ENCODE measurements at places on chromosomes 13 and 19.

DNA sequence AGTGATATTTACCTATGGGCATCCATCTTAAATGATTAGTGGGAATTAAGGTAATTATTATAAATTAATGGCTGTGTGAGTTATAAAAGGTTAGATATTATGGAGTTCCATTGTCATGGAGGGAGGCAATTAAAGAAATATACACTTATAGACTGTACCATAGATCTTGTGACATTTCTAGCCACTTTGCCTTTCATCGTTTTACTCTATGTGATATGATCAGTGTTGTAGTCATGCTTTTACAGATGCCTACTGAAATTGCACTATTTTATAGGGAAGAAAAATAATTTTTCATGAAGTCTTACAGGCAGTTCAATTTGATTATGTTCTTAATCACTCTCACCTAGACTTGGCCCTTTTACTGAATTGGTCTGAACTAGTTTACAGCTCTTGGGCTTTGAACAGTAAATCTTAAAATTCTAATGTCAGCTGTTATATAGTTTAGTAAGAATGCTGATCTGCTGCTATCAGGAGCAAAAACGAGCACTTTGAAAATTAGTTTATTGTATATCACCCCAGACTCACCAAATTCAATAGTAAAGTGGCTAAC lies 301.2 kb downstream of the GPC6 start:
- DNase-seq: no peak

DNA sequence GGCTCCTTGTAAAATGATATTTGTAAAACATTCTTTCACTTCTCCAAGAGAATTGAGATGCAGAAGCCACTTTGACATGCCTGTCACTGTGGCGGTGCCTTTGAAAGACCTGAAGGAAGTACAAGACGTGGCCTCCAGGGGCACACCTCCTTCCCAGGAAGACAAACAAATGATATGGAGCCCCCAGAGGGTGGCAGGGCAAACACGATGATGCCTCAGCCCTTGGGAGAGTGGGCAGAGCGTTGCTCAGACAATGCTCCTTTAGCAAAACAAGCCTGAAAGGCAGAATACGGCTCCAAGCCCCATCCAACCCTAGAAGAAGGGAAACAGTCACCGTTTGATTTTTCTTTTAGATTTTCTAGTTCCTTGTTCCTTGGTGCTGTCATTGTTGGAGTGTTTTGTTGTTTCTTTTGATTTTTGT lies 9.2 kb upstream of the ATP12A start:
- no peak for DNase-seq

- no peak for DNase-seq
Observed at GRCh38 chr19:43311706-43312105, 41.8 kb upstream of the CD177 start.

GRCh38 chr19:5679289-5680083 lies 830 bp downstream of the MICOS13 start:
- no peak for DNase-seq

- no peak for DNase-seq
Observed at GRCh38 chr19:51119101-51119500, 5.6 kb upstream of the SIGLEC9 start.

- no peak for DNase-seq
Observed at GRCh38 chr13:110225003-110225402, 82.0 kb downstream of the COL4A1 start.

- DNase-seq: no peak
Observed at GRCh38 chr13:74755065-74755464, 620.9 kb upstream of the KLF12 start.

GRCh38 chr13:66842766-66843165 lies 387.4 kb downstream of the PCDH9 start:
- DNase-seq: no peak

- no peak for DNase-seq
Observed at GRCh38 chr13:114114006-114114640, 18.3 kb downstream of the RASA3 start.

GRCh38 chr19:934865-935479 lies 9.1 kb downstream of the ARID3A start:
- DNase-seq: no peak

- no peak for DNase-seq
Observed at GRCh38 chr19:19263886-19264487, 9.1 kb downstream of the TM6SF2 start.

DNA sequence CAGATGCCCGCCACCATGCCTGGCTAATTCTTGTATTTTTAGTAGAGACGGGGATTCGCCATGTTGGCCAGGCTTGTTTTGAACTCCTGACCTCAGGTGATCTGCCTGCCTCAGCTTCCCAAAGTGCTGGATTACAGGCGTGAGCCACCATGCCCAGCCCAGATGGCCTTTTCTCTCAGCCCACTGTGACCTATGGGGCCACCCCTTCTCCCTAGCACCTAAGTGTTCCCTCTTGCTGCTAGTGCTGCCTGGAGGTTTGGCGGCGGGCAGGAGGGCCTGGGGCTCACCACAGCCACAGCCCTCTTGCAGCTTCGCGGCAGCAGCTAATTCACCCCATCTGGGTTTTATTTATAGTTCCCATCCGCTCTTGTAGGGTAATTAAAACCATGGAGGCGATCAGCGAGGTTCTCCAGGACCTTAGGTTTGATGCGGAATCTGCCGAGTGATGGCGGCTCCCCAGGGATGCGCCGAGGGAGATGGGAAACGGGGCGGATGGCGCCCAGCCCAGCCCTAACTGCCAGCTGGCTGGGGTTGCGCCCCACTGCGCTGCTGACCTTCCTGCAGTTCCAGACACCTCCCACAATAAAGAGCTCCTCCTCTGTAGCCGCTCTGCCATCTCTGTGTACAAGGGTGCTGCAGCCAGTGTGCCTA lies 3.3 kb downstream of the REX1BD start:
- DNase-seq: no peak

GRCh38 chr13:44048326-44048725 lies 168.6 kb downstream of the LACC1 start:
- no peak for DNase-seq

- DNase-seq: no peak
Observed at GRCh38 chr13:92260363-92260762, 861.9 kb downstream of the GPC5 start.

DNA sequence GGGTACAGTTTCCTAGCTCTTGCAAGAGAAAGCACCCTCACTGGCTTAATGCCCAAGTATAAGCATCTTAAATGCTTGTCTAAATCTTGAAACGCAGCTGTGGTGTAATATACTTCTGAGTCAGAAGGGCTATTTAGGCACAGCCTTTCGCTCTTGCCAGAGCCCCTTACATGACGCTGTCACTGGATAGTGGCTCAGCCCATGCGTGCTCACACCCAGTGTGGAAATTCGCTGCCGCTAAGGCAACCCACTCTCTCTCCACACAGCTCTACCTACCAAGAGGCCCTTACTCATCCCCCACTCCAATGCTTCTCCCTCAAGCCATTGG lies 24.0 kb downstream of the UQCRFS1 start:
- no peak for DNase-seq

DNA sequence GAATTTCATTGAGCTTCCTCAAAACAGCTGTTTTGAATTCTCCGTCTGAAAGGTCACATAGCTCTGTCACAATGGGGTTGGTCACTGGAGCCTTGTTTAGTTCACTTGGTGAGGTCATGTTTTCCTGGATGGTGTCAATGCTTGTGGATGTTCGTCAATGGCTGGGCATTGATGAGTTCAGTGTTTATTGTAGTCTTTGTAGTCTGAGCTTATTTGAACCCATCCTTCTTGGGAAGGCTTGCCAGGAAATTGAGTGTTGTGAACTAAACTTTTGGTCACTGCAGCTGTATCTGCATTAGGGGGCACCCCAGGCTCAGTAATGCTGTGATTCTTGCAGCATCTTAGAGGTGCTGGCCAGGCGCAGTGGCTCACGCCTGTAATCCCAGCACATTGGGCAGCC lies 22.0 kb downstream of the BLOC1S3 start:
- no peak for DNase-seq

GRCh38 chr13:111947026-111947810 lies 119.7 kb upstream of the SOX1 start:
- DNase-seq: no peak

DNA sequence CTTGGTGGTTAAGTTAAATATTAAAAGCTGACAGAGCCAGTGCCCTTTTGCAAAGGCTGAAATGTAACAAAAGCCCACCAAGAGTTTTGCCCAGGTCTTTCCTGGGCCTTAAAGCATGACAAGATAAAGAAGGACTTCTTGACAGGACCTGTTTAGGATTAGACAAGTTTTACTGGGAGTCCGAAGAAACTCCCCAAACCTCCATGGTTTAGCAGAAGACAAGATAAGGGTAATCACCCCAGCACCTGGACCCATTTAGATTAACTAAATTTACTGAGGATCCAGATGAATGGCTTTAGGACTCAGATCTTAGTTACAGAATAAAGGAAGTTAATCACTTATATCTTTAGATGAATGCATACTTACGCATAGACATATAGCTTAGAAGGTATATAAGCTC lies 14.8 kb upstream of the UFM1 start:
- DNase-seq: no peak

GRCh38 chr13:46071590-46072249 lies 19.2 kb upstream of the ZC3H13 start:
- DNase-seq: no peak

- no peak for DNase-seq
Observed at GRCh38 chr19:1177322-1178114, 3.5 kb upstream of the SBNO2 start.

- DNase-seq: no peak
Observed at GRCh38 chr13:45882626-45883025, 31.1 kb upstream of the SIAH3 start.

GRCh38 chr19:44570984-44571684 lies 41.7 kb upstream of the CEACAM20 start:
- no peak for DNase-seq

GRCh38 chr13:58919551-58919950 lies 1244.2 kb downstream of the DIAPH3 start:
- no peak for DNase-seq

GRCh38 chr13:93981426-93981977 lies 498.0 kb downstream of the DCT start:
- no peak for DNase-seq

- no peak for DNase-seq
Observed at GRCh38 chr19:5718579-5719273, 1.2 kb downstream of the LONP1 start.

DNA sequence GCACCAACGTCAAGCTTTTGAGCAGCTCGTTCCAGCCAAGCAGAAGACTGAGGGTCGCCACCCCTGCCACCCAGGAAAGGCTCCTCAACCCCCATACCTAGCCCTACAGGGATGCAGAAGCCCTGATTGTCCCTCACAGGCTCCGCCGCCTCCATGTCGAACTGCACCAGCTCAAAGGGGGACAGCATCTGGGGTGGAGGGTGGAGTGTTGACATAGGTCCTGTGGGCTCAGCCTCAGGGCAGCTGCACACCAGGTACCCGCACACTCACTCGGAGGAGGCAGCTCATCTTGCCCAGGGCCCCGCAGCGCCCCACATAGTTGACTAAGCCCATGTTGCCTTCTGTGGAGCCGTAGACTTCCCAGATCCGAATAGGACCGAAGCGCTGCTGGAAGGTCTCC lies 11.6 kb downstream of the SLC27A5 start:
- no peak for DNase-seq

- no peak for DNase-seq
Observed at GRCh38 chr19:56748378-56748777, 76.8 kb upstream of the ZNF835 start.

GRCh38 chr13:93853912-93854311 lies 625.6 kb downstream of the DCT start:
- DNase-seq: no peak

GRCh38 chr19:40674291-40674690 lies 16.2 kb downstream of the NUMBL start:
- DNase-seq: no peak

GRCh38 chr19:3013263-3013725 lies 15.8 kb downstream of the TLE2 start:
- no peak for DNase-seq

- DNase-seq: no peak
Observed at GRCh38 chr13:85529218-85529594, 270.0 kb downstream of the SLITRK6 start.

DNA sequence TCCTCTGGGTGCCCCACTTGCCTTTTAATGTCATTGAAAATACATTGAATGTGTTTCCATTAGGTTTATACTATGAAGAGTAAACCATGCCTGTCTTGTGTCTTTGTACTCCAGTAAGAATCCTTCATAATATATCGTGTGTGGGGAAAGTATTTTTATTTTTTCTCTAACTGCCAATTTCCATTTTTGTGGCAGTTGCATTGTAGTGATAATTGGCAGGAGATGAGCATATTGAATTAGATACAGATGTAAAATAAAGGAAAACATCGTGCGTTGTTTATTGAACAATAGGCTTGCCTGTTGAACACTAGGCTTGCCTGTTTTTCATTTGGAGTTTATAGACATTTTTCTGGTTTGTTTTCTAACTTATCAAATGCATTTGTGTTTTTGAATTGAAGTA lies 218.8 kb downstream of the NBEA start:
- DNase-seq: no peak

DNA sequence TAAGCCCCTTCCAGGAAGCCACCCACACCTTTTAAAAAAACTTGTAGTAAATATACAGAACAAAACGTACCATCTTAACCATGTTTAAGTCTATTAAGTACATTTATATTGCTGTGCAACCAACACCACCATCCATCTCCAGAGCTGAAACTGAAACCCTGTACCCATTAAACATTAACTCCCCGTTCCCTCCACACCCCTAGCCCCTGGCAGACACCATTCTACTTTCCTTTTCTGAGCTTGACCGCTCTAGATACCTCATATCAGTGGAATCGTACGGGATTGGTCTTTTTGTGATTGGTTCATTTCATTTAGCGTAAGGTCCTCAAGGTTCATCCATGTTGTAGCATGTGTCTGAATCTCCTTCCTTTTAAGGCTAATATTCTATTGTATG lies 13.0 kb upstream of the SPATA13 start:
- DNase-seq: no peak

GRCh38 chr13:110318920-110319319 lies 11.8 kb downstream of the COL4A2 start:
- DNase-seq: no peak

DNA sequence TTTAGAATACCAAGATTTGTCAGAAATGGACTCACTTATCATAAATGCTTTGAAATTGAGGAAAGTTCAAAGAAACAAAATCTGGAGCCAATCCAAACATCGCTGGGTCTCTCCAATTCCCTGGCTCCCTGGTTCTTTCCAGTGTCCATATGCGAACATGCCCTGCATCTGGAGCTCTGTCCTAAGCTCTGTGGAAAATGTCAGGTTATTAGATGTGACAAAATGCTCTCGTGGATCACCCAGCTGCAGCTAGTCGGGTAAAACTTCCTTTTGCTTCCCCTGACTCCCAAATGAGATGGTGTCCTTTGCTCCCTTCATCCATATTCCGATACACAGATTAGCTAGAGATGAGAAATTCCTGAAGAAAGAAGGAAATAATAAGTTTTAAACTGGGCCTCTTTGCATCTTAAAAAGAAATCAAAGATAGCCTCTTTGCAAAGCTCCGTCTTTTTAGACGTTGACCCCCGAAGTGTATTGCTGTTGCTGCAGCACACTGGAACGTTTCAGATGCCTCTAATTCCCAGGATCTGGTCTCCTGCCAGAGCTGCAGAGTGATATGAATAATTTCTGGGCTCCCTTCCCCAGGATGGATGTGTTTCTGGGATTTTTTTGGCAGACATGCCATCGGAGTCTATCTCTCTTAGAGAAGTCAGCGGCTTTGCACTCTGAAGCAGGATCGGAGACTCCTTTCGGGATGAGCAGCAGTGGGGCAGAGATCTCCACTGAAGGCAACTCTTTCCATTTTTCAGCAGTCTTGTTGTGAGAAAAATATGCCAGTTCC lies 102.9 kb downstream of the TEX26 start:
- DNase-seq: no peak

- DNase-seq: no peak
Observed at GRCh38 chr13:32907211-32907610, 109.0 kb upstream of the KL start.
